ENCODE measurements at places on chromosomes 5 and 9.
A peak's percentile ranks its signal among the peaks of the same experiment; 100 is the strongest.

DNA sequence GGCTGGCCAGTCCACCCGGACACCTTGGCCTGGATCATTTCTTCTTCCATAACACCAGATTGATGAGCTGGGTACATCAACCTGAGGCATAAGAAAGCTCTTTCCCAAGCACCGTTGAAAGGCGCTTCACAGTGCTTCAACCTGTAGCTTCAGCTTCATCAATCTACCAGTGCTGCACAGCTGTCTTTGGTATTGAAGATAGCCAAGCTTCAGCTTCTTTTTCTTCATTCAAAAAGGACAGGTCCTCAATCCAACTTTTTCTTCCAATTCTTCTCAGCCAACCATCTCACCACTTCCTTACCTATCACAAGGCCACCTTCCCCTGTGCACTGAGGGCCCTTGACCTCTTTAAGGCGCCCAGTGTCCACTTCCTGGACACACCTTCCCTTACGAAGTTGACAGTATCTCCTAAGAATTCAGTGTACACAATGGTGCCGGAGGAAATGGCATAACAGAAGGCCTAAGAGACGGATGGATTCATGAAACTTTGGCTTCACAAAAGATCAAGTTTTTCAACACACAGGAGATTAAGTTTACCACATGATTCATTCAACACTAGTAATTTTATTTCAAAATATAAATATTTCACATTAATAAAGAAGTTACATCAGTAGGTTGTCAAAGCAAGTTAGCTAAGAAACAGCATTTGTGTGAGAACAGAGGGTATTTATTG lies 1.4 kb upstream of the CTNNAL1 start:
- DNase-seq: no peak

- no peak for DNase-seq
Measured at GRCh38 chr9:36749461-36749860, 176.8 kb downstream of the MELK start.

GRCh38 chr9:8627976-8628679 lies 828.5 kb upstream of the DMAC1 start:
- DNase-seq: no peak

GRCh38 chr9:95496687-95497086 lies 20.1 kb downstream of the PTCH1 start:
- no peak for DNase-seq

DNA sequence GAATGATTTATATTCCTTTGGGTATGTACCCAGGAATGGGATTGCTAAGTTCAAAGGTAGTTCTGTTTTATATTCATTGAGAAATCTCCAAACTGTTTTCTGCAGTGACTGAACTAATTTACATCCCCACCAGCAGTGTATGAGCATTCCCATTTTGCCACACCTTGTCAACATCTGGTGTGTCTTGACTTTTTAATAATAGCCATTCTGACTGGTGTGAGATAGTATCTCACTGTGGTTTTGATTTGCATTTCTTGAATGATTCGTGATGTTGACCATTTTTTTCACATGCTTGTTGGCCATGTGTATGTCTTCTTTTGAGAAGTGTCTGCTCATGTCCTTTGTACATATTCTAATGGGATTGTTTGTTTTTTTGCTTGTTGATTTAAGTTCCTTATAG lies 421.5 kb downstream of the KIAA0825 start:
- DNase-seq: no peak

DNA sequence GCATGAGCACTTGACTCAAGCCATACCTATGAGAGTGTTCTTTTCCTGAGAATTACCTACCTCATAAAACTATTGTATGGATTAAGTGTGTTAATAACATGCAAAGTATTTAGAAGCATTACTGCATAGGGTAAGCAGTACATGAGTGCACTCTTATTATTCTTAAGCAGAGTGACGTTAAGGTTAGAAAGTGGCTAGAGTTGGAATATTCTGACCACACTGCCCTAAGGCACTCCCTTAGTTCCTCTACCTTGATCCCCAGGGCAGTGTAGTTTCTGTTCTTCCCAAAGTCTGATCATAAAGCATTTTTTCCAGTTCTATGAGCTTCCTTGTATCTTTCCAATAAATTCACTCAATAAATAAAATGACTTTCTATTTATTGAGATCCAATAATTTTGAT lies 189.2 kb downstream of the PCSK1 start:
- DNase-seq: no peak

DNA sequence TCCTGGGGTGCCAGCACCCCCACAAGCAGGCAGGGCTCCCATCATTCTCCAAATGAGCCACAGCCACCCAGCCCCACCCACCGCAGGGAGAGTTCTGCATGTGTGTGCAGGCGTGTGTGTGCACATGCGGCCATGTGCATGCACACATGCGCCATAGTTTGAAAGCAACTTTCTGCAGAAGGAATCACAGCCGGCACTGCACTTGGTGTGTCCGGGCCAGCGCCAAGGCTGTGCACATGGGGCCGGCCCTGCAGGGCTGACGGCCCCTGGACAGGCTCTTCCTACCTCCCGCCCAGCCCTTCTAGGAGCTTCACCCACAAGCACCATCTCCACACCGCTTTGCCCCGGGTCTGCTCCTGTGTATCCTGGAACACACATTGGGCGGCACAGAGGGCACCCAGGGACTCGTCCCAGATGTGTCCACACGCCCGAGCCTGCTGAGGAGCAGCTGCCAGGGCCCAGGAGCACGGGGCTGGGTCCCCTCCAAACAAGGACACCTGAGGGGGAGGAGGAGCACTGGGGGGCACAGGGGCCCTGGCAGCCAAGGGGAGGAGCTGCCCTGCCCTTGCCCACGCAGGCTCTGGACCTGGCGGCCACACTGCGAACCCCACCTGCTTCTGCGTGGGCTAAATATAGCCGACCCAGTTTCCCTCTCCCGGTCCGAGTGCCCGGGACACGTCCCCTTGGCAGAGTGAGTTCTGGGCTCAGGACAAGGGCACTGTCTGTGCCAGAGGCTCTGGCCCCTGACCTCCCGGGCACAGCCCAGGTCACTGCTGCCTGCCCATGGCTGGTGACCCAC lies 19.1 kb downstream of the TPPP start:
- DNase-seq: no peak

DNA sequence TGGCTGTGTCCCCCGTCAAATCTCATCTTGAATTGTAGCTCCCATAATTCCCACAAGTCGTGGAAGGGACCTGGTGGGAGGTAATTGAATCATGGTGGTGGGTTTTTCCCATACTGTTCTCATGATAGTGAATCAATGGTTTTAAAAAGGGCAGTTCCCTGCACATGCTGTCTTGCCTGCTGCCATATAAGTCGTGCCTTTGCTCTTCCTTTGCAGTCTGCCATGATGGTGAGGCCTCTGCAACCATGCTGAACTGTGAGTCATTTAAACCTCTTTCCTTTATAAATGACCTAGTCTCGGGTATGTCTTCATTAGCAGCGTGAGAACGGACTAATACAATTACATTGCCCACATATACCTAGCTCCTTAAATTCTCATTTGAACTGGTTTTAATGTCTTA lies 353.0 kb upstream of the KLF4 start:
- DNase-seq: no peak

- DNase-seq: peak; percentile 41
Measured at GRCh38 chr9:112331674-112331952, 1.8 kb downstream of the PTBP3 start.

DNA sequence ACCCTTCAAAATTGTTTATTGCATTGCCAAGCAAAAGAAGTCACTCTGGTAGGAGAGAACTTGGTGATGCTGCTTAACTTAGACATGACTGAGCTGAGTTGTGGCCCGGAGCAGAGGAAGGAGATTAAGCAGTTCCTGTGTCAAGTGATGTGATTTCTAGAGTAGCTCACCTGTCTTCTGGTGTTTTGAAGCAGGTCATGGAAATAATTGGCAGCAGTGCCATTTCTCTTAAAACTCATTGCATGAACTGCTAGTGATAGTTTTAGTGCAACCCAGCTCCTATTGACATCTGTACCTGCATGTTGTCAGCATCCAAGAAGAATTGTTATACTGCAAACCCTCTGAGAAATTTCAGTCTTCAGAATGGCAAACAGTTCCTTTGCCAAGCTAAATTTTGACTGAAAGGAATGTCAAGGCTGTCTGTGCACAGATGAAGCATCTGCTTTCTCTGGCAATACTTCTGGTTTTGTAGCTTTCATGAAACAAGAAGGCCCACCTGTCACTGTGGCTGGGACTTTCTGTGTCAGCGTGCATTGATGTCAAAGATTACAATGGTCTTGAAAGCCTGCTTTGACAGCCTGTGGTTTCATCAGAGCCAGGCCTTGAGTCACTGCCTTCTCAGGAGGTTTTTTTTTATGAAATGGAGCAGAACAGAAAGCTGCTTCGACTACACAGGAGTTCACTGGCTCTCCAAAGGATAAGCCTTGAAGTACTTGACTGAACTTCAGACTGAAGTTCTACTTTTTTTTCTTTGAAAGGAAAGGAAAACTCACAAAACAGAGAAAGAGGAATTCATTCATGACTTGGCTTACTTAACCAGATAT lies 90.6 kb downstream of the RALGPS1 start:
- DNase-seq: no peak

DNA sequence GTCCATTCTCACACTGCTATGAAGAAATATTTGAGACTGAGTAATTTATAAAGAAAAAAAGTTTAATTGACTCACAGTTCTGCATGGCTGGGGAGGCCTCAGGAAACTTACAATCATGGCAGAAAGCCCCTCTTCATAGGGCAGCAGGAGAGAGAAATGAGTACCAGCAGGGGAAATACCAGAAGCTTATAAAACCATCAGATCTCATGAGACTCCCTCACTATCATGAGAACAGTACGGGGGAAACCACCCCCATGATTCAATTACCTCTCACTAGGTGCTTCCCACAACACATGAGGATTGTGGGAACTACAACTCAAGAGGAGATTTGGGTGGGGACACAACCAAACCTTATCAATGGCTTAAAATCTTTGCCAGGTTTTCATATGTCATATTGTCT lies 20.3 kb upstream of the TENT4A start:
- no peak for DNase-seq

- DNase-seq: no peak
Measured at GRCh38 chr5:9513827-9514226, 32.0 kb downstream of the SEMA5A start.
